ENCODE measurements at places on chromosomes 2 and 18. TPM values are rescaled to one million over a fixed set of nuclear protein-coding genes. Genes with fewer than 3 reads are reported as not detected.

DNA sequence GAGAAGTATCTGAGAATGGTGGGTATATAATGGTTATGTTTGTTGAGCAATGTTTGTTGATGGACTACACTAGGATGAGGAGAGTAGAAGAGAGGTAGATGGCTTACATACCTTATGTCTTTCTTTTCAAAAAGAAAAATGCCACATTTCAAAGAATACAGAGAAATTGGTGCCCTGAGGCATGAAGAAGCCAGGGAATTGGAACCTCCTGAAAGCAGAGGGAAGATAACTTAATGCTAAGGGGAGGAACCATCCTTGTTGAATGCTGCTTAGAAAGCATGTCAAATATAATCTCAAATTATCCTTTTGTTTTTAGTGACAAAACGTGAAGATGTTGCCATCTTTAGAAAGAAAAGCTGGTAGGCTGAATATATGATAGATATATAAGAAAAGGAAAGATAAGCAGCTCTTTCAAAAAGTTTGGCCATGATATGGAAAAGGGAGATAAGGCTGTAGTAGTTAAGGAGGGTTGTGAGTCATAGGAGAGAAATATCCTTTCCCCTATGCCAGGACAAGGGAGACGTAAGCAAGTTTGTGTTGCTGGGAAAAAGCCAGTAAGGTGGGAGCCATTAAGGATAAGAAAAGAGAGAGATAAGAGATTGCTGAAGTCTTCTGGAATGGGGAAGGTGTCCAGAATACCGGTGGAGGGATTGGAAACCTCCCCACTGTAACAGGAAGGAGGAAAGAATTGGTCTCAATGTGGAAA is 66.3 kb downstream of the SCN2A start:
- DNase-seq: peak; percentile 40

GRCh38 chr18:8139891-8140406 is 469.3 kb upstream of the RAB12 start:
- DNase-seq: no peak

- DNase-seq: no peak
Observed at GRCh38 chr2:118112771-118113334, 24.6 kb downstream of the INSIG2 start.

DNA sequence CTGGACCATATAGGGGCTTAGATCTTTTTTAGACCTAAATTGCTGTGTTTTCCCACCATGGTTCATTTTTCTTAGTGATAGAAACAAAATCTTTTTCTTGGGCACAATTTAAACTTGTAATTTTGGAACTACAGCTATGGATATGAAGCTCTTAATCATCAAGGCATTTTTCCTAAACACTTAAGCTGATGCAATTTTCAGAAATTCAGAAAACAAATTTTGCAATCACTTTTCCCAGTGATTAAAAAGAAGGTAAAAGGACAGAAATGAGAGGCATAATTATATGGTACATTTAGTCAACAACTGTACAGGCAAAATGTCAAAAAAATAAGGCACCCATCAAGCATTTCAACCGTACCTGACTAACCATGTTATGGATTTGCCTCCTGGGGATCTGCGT is 665.4 kb downstream of the XIRP2 start:
- no peak for DNase-seq

GRCh38 chr2:20737505-20737904 is 70.6 kb downstream of the GDF7 start:
- no peak for DNase-seq

DNA sequence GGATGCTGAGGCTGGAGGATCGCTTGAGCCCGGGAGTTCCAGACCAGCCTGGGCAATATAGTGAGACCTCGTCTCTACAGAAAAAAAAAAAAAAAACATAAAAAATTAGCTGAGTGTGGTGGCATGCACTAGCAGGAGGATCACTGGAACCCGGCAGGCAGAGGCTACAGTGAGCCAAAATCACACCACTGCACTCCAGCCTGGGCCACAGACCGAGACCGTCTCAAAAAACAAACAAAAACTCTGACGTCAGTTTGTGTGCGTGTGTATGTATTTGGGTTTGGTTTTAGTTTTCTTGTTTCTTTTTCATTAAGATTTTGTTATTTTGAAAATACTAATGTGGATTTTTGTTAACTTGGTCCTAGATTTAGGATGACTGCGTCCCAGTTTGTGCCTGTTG is 19.0 kb downstream of the CEP68 start:
- no peak for DNase-seq

DNA sequence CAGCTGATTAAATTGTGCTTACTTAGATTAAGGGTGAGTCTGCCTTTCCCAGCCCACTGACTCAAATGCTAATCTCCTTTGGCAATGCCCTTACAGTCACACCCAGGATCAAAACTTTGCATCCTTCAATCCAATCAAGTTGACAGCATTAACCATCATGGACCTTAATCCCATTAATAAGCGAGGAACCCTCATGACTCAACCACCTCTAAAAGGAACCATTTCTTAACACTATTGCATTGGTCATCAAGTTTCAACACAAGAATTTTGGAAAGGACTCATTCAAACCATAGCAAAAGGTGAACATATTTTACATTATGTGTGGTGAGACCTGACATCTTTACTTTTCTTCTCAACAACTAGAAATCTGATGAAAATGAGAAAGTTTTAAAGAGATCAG is 187.0 kb downstream of the OSR1 start:
- no peak for DNase-seq

DNA sequence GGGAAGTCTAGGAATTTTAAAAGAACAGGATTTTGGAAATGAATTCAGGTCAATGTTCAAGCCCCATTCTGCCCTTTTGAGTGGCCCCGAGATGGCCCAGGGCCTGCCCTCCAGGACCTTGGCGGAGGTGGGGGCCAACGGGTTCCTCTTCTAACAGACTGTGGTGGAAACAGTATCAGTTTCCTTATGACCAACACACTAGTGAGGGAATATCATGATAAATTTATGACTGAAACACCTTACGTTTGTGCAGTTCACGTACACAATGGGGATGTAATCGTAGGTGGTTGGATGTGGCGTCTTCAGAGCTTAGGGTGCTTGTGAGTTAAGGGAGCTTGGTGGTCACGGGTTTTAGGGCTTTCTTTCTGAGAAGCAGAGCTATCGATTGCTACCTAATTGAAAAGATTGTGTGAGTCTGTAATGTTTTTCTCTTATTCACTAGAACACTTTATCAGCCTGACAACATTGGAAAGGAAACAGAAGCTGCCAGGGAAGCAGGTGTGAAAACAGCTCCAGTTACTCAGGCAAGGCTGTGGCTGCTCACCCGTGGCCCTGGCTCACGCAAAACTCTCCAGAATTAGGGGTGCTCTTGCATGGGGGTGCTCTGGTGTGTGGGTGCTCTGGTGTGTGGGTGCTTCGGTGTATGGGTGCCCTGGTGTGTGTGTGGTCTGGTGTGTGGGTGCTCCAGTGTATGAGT is 165.3 kb downstream of the SNTG2 start:
- no peak for DNase-seq

- no peak for DNase-seq
Observed at GRCh38 chr2:159098361-159098760, 129.9 kb downstream of the TANC1 start.

GRCh38 chr2:61356261-61356957 is 114.5 kb downstream of the USP34 start:
- no peak for DNase-seq

DNA sequence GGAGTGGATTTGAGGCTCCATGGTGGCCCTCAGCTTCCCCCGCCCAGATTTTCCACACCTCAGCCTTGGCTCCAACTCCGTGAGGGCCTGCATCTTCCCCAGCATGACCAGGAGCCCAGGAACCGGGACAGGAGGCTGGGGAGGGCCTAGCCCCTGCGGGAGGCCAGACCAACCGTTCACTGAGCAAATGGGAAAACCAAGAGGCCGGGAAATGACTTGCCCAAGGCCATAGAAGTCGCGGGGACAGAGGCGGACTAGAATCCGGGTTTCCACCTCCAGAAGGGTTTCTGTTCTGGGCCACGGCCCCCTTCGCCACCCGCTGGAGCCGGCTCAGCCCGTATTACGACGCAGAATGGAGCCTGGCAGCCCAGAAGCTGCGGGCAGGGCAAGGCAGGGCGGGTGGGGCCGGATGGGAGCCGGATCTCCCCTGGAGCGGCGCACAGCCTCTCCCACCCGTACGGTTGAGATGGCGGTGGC is 7.9 kb upstream of the CRYBA2 start:
- DNase-seq: no peak

- DNase-seq: no peak
Observed at GRCh38 chr2:200877443-200877842, 11.4 kb downstream of the PPIL3 start.

GRCh38 chr2:195732574-195732973 is 75.5 kb downstream of the SLC39A10 start:
- no peak for DNase-seq

DNA sequence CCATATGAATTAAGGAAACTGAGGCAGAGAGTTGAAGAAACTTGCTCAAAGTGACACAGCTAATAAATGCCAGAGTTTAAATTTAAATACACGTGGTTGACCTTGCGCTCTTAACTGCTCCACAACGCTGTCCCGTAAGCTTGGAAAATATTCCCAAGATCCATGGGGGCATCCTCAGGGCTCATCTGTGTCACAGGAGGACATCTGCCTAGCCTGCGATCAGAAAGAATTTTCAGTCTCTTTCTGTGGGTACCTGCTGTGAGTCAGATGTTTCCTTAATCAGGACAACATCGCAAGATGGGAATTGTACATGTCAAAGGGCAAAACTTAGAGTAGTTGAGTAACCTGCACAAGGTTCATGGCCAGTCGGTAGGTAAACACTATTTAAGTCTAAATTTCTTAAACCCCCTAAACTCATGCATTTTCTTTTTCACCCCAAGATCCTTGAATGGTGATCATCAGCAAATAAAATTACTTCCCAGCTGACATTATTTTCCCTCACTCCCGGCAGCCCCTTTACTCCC is 1.4 kb downstream of the CMPK2 start:
- no peak for DNase-seq

GRCh38 chr2:226354434-226354833 is 445.2 kb downstream of the IRS1 start:
- no peak for DNase-seq

DNA sequence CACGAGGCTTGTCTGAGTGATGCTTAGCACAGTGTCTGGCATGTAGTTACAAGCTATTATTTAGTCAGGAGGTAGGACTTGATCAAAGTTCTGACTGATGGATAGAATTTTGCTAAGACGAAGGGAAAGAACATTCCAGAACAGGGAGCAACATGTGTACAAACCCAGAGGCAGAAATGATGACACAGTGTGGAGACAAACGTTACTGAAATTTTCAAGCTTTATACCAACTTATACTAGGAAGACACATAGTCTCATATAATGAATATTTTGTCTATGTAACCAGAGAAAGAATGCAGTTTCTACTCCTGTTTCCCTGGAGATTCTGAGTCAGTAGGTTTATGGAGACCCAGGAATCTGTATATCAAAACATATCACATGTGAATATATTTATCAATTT is 123.4 kb downstream of the FAM124B start:
- no peak for DNase-seq

- no peak for DNase-seq
Observed at GRCh38 chr2:47798631-47799030, 15.7 kb downstream of the MSH6 start.

DNA sequence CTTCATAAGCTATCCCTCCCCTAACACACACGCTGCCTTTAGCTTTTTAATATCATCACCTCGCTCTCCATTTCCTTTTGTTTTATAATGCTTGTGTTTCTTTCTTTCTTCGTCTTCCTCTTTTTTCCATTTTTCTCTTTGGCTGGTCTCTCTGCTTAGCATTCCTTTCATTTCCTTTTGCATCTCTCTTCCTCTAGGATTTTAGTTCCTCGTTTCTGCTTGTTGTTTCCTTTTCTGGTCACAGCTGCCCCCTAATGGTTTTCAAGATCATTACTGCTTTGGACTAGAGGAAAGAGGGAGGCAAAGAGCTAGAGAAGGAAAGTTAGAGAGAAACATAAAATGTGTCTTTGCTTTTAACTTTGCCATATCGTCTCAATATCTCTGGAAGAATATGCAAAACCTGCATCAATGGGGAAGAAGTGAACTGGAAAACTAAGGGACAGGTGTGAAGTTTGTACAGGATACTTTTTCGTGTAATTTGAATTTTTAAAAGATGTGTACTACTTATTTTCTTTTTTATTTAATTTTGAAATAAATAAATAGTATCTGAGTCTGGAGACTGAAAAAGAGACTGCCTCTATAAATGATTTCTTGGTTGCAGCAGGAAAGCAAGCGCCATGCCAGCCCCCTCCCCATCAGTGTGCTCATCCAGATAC is 6.3 kb upstream of the NRP2 start:
- DNase-seq: no peak

- peak; percentile 59 for DNase-seq
Observed at GRCh38 chr2:88831792-88832248, 140.3 kb downstream of the RPIA start.

GRCh38 chr2:29235411-29235810 is 120.2 kb downstream of the CLIP4 start:
- no peak for DNase-seq

DNA sequence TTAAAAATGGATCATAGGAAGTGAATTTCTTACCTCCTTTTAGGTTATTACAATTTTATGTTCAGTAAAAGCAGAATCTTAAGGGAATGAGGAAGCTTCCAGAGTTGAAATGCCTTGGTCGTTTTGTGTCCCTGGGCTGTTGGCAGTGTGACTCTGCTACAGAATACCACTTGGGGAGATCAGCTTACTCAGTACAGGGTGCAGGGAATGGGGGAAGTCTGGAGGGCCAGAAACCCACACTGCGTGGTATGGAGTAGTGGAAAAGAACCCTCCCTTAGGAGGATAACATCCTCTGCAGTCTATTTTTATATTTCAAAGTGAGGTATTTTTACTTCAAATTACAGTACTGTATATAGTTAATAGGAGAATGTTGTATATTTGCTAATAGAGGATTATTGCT is 51.1 kb downstream of the R3HDM1 start:
- no peak for DNase-seq

GRCh38 chr2:24657818-24658217 is 135.4 kb downstream of the PTRHD1 start:
- no peak for DNase-seq

Gene MYCN
- 9.6 TPM for total RNA-seq

Gene RNF149
- total RNA-seq: 35.3 TPM

Gene TCF23
- total RNA-seq: not detected

Gene WNT6
- total RNA-seq: 1.8 TPM

Gene DPP10
- total RNA-seq: 2.0 TPM

Gene GALR1
- 1.8 TPM for total RNA-seq

Gene ASB18
- total RNA-seq: not detected

Gene GATA6
- 180 TPM for total RNA-seq
